ENCODE measurements at places on chromosomes 4 and X.
A peak's percentile ranks its signal among the peaks of the same experiment; 100 is the strongest.

- no peak for DNase-seq
Measured at GRCh38 chr4:1231637-1232360, 17.1 kb downstream of the CTBP1 start.

DNA sequence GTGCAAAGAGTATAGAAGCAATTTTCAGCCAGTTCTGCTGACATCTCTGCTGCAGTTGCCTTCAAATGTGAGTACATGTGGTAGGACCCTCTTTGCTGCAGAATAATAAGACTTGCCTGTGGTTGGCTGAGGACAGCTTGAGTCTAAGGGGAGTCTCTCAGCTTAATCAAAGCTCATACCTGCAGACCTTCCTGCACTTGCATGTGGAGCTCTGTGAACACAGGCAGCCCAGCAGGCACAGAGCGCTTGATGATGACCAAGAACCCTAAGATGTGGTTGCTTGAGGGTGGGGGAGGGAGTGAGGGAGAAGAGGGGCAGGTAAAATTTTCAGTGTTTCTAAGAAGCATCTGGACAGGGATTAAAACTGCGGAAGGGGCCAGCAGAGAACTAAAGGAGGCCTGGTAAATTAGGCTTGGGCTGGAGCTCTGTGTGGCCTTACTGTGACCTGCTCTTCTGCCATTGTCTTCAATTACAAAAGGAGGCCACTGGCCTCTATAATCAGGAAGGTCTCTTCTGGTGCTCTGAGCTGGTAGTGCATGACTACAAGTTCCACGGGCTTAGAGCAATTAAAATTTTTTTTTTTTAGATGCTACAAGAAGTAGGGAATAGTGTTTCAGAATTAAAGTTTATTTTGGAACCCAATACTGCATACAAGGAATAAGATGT is 59.9 kb upstream of the CHRNA9 start:
- peak; percentile 48 for DNase-seq

- DNase-seq = no peak
Measured at GRCh38 chrX:69066021-69066757, 99.1 kb downstream of the PJA1 start.

DNA sequence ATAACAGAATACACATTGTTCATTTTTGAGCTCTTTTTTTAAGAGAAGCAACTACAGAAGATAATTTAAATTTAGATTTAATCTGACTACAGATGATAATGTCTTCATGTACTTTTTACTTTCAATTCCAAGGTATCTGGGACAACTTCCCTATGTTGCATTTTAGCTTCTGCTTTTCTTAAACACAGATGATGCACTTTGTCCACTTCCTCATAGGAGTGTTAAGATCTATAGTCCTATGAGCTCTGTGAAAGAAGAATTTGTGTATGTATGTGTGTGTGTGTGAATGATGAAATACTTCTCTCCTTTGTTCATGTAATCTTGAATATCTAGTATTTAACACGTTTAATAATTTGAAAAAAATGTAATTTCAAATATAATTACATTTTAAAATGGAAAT is 5.3 kb upstream of the FHIP1A start:
- DNase-seq = no peak

DNA sequence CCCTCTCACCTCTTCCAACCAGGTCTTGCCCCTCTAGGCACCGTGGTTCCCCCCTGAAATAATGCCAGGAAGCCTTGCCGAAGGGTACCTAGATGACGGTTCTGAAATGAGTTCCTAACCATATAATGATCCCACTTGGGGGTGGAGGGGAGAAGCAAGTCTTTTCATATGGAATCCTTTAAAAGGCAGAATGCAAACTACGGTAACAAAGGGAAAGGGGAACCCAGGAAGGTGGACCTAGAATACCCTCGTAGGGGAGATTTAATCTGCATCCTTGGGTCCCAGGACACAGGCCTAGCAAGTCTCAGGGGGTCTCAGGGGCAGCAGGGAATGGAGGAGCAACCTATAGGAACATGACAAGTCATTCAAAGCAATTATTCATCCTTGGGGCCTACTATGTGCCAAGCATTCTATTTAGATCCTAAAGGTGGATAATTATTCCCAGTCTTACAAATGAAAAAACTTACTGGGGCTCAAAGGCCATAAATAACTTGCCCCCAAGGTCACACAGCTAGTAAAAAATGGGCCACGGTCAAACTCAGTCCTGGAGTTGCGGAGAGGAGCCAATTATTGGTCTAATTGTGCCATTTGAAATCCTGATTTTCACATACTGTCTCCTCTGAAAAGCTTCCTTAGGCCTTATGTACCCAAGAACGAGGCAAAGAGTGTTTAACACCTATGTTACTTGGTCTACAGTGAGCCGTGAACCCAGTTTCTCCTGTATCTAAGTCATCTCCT is 8.8 kb downstream of the BCOR start:
- no peak for DNase-seq

GRCh38 chrX:40462795-40463194 is 118.0 kb upstream of the ATP6AP2 start:
- DNase-seq = no peak

All from activated CD8-positive, alpha-beta T cell treated with anti-CD3 and anti-CD28 coated beads, Interleukin-2, amount 10 ng/mL, durations not matched to agents 7 days and 5 days (primary cell).